AML-193 (cell line): ENCODE measurements at places on chromosomes 4 and X.

GRCh38 chr4:37446016-37446415, 201.5 kb downstream of the NWD2 start:
- DNase-seq: no peak

GRCh38 chr4:127521463-127521862, 111.3 kb upstream of the INTU start:
- no peak for DNase-seq

DNA sequence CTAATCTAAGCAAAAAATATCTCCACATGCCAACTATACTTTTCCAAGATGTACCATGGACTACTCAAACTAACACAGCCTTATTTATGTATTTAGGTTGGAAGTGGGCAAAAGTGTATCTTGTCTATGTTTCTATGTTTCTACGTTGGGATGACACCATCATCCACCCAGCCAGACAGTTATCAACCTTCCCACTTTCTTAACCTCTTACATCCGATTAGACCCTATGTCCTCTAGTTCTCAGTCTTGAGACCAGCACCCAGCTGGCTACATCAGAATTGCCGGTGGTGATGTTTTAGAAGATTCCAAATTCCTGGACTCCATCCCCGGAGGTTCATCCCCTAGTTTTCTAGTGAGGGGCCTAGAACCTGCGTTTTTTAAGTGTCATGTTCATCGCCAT, 1.0 kb upstream of the AASDH start:
- no peak for DNase-seq

- no peak for DNase-seq
Observed at GRCh38 chrX:8084006-8084405, 87.1 kb downstream of the VCX2 start.

DNA sequence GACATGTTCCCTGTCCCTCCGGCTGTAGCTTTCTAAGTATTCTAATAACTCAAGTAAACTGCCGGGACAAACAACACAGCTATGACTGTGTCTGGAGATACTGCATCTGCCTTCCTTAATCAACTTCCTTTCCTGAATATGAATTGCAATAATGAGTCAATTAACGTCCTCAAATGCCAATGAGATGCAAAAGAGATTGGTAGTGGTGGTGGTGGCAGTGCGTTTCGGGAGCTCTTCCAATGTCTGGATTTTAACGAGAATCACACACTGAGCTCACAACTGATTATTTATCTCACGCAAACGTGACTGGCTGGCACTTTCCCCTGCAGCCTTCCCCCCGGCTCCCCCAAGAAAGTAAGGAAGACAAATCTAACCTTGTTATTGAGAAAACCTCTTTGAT, 226.1 kb upstream of the GK2 start:
- no peak for DNase-seq

DNA sequence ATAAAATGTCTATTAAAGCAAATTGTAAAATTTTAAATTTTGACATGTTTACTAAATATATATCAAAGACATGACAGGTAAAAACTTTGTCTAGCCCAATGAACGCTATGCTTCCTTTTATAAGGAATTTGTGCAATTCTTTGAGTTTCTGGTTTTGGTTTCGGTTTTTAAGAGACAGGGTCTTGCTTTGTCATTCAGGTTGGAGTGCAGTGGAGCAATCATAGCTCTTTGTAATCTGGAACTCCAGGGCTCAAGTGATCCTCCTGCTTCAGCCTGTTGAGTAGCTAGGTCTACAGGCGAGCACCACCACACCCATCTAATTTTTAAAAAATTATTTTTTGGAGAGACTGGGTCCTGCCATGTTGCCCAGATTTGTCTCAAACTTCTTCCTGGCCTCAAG, 60.7 kb downstream of the BLTP1 start:
- DNase-seq: no peak

DNA sequence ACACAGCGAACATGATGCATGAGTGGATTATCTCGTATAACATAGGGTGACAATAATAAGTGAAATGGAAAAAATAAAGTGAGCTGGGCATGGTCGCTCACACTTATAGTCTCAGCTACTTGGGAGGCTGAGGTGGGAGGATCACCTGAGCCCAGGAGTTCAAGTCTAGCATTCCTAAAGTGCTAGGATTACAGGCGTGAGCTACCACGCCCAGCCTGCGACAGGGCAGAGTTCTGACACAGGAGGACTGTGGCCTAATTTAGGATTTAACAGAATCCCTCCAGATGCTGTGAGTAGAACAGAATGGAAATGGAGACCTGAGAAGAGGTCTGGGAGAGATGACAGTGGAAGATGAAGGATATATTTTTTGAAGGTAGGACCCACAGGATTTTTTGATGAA, 3.4 kb upstream of the PRICKLE3 start:
- no peak for DNase-seq

- DNase-seq: peak; percentile 92
Observed at GRCh38 chr4:37388681-37389365, 144.3 kb downstream of the NWD2 start.

GRCh38 chr4:8703401-8703696, 110.8 kb downstream of the CPZ start:
- no peak for DNase-seq

- DNase-seq: no peak
Observed at GRCh38 chr4:88623097-88623496, 30.8 kb downstream of the HERC3 start.

DNA sequence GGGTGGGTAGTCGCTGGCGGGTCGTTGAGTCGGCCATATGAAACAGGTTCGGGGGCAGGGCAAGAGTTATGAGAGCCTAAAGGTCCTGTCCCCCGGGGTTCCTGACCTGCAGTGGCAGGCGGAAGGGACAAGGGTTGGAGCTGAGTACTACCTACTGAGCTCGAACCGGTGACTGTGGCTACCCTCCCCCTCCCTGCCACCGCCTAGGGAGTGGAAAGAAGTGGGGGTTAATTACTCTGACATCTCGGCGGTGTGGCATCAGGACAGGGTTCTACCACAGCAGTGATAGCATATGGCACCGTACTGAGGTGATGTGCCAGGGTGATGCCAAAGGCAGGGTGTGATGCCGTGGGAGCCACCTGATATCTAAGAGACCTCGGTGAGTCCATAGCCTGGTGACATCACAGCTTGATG, 307 bp downstream of the ATG4A start:
- DNase-seq: peak; percentile 38

GRCh38 chr4:108646706-108647105, 3.7 kb upstream of the OSTC start:
- DNase-seq: no peak

- DNase-seq: no peak
Observed at GRCh38 chrX:18160369-18160768, 60.3 kb downstream of the BEND2 start.

GRCh38 chrX:23334848-23335599, at the start of gene PTCHD1:
Gene PTCHD1 (plus strand): TSS chrX:23334849. CDS start chrX:23334876, 27 bp downstream.
- no peak for DNase-seq

- no peak for DNase-seq
Observed at GRCh38 chr4:65943076-65943475, 272.8 kb upstream of the EPHA5 start.

- peak; percentile 29 for DNase-seq
Observed at GRCh38 chr4:80184825-80185756, 12.2 kb upstream of the PRDM8 start.

- DNase-seq: no peak
Observed at GRCh38 chr4:145075742-145076468, 22.1 kb downstream of the ANAPC10 start.

DNA sequence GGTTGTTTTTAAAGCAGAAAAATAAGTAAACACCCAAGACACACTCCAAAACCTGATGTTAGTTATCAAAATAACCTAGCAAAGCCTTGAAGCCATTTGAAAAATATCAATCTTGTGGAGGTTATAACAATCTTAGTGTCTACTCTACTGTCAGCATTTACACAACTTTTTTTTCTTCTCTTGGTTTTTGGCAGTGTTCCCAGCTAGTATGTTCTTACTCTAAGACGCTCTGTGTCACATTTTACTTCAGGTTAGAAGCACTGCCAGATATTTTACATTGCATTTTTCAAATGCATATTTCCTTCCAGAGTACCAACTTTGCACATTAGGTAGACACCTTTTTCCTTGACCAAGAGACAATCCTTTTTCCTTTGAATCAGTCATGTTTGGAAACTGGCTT, 114.0 kb upstream of the INPP4B start:
- no peak for DNase-seq

GRCh38 chr4:182369211-182369610, 126.0 kb downstream of the TENM3 start:
- DNase-seq: no peak

DNA sequence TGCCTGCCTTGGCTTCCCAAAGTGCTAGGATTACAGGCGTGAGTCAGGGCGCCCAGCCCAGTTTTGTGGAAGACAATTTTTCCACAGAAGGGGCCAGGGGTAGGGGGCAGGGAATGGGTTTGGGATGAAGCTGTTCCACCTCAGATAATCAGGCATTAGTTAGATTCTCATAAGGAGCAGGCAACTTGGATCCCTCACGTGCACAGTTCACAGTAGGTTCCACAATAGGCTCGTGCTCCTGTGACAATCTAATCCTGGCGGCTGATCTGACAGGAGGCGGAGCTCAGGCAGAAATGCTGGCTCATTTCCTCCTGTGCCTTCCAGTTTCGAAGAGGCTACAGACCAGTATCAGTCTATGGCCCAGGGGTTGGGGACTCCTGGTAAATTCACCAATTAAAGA, 491.6 kb upstream of the AADAT start:
- no peak for DNase-seq

- DNase-seq: no peak
Observed at GRCh38 chr4:48804584-48805301, 24.7 kb upstream of the FRYL start.

DNA sequence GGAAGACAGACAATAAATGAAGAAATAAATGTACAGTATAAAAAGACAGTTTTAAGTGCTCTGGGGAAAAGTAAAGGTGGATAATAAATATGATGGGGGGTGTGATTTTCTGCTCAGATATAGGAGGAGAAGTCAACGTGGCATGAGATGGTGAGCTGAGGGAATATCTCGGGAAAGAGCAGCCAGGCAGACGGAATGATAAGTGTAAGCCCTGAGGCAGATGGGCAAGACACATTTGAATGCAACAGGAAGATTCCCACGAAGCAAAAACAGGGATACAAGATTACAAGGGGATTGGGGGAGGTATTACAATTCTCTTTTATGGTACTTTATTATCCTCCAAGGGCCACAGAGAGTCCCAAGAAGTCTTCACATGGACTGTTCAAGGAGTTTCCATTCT, 11.1 kb downstream of the ANXA3 start:
- no peak for DNase-seq

GRCh38 chr4:152117520-152117919, 356.7 kb upstream of the GATB start:
- no peak for DNase-seq

DNA sequence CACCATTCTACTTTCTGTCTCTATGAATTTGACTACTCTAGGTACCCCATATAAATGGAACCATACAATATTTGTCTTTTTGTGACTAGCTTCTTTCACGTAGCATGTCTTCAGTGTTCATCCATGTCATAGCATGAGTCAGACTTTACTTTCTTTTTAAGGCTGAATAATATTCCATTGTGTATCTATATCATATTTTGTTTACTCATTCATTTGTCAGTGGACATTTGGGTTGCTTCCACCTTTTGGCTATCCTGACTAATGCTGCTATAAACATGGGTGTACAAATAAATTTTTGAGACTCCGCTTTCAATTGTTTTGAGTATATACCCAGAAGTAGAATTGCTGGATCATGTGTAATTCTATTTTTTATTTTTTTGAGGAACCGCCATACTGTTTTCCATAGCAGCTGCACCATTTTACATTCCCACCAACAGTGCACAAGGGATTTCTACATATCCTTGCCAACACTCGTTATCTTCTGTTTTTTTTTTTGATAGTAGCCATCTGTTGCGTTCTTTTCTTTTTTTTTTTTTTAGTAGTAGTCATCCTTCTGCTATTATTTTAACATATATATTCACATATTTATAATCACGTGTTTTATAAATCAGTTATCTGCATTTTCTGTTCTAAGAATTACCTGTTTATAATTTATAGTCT, 158.0 kb upstream of the MED14 start:
- no peak for DNase-seq

DNA sequence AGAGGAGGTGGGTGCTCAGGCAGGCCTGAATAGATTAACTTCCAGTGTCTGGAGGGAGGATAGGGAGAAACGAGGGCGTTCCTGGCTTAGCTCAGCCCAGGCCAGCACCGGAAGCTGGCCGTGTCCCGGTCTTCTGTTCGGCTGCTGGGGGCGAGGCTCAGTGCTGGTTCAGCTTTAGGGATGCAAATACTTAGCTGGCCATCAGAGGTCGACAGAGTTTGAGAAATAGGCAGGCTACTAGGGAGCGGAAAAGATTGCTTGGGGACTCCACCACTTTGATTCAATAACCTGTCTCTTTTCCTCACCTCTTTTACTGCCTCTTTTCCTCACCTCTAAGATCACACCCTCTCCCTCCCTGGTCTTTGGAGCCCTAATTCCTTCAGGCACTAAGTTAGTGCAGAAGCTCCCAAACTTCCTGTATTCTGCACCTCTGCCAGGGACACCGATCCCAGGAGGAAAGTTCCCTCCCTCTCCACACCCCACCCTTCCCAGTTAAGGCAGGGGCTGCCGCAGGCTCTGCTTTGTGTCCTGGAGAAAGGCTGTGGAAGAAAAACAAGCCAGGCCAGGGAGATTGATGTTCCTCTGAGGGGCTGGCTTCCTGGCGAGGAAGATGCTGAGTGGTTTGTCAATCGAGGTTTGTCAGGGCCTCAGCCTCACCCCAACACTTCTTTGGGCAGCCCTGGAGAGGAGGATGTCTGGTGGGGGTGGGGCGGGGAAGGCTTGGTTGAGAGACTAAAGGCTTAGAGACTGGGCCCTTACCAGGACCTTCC, 6.0 kb upstream of the EFNB1 start:
- DNase-seq: peak; percentile 1

DNA sequence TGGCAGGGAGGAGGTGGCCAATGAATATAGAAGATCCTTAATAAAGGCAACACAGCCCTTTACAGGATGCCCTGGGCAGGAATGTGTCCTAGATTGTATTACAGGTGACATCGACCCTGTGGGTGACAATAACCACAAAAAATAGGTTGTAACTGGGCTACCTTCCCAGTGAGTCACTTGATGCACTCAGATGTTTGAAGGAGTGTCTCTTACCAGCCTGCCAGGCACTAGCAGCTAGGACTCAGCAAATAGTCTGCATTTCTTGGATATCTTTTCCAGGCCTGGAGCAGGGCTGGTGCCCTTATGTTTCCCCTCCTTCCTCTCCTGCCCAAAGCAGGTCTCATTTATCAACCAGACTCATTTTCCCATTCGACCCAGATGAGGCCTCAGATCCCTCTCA, 50.9 kb upstream of the TMEM164 start:
- no peak for DNase-seq

- peak; percentile 1 for DNase-seq
Observed at GRCh38 chrX:155864655-155865054, 16.5 kb upstream of the VAMP7 start.

DNA sequence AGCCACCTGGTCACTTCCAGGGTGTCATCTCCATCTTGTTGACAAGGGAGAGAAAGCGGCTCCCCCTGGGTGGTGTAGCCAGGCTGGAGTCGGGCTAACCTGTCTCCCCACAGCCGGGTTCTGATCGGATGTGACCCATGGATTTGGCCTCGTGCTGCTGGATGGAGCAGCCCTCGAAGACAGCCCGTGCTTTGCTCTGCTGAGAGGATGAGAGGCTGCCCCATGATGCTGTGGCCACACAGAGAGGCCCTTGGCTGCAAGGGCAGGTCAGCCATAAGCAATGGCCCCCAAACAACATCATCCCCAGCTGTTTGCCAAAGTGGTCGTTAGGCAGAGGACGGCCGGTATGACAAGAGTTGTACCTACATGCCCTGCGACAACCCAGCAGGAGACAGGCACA, 106.6 kb downstream of the HMX1 start:
- DNase-seq: no peak
